Retinal pigment epithelial cell (primary cell): ENCODE measurements at places on chromosomes 4 and X.

GRCh38 chr4:16516796-16517439, 290.6 kb upstream of the TAPT1 start:
- DNase-seq = no peak

DNA sequence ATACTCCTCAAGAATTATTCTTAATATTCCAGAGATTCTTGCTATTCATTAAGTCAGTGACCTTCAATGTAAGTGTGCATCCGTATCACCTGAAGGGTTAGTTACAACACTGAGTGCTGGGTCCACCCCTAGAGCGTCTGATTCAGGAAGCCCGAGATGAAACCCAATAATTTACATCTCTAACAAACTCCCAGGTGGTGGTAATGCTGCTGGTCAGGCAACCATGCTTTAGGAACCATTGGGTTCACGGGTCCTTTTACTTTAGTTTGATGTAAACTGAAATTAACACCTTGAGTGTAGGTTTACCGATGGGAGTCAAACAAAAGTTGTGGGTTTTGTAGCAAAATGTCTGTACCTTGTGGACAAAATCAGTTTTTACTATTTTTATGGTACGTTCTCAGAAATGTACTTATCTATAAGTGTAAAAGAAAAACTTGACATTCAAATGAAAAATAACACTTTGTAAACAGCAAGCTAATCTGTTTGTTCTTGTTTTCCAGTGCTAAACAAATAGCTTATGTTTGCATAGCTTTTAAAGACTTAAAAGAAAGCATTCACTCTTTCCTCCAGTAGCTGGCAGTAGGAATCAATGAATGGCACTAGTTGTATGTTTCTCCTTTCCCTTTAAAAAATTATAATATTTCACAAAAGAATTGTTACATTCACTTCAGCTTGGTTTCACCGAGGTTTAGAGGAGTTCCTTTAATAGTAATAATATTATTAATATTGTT, 32.7 kb downstream of the ACE2 start:
- DNase-seq = no peak

GRCh38 chrX:131306601-131307000, 17.5 kb upstream of the IGSF1 start:
- DNase-seq = no peak

- DNase-seq = no peak
These were observed 43.7 kb downstream of the UGT8 start for GRCh38 chr4:114642173-114642780.

- DNase-seq = no peak
These were observed 1109.3 kb upstream of the LCORL start for GRCh38 chr4:19130866-19131265.

GRCh38 chr4:83503974-83504373, 19.1 kb upstream of the ABRAXAS1 start:
- no peak for DNase-seq

- DNase-seq = peak; percentile 63
These were observed 66.1 kb downstream of the TNIP2 start for GRCh38 chr4:2689825-2690700.

DNA sequence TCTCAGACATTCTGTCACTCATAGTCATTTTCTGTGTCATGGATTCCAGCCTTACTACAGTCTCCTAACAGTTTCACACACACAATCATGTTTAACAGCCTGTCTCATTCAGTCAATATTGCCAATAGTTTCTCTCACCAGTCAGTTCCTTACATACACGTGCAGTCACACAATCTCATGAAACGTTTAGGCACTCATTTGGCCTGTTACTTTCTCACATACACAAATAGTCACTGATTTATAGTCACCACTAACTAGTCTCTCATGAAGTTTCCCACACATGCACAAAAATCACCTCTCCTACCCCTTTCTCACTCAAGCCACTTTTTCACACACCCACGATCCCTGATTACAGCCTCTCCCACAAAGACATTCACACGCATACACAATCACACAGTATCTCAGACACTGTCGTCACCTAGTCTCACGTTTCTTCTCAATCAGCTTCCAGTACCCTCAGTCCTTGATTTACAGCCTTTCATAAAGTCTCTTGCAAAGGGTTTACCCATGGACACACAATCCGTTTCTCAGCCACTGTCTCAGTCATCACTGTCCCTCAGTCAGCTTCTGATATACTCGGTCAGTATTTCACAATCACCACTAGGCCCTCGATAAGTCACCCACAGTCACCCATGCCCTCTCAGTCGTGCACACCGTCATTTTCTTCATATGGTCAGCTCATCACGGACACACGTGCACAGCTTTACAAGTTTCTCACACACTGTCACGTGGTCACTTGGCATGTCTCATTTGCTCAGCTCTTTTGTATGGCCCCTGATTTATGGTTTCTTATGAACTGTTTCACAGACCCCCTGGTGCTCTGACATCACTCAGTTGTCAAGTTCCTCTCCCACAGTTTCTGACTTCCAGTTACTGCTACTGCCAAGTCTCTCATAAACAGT, 4.2 kb upstream of the CFP start:
- DNase-seq = no peak
